ENCODE measurements at places on chromosomes 11 and 22.

DNA sequence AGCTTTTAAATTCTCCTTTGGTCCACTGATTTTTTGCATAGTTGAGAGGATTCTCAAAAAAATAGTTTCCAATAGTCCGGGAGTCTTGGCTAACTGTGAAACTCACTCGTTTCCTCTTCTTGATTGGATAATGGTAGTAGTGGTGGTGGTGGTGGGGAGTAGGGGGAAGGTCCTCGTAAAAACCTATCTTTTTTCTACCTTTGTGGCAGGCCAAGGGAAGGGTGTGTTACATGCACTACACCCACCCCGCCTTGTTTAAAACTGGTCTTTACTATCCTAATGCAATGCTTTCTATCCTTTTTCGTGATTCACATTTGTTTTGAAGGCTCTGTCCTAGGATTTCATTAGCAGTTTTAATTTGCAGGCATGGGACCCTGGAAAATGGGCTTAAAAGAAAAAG is 4.8 kb downstream of the TEAD1 start:
- DNase-seq: no peak

GRCh38 chr11:63629426-63629825 is 15.2 kb upstream of the PLAAT3 start:
- no peak for DNase-seq

DNA sequence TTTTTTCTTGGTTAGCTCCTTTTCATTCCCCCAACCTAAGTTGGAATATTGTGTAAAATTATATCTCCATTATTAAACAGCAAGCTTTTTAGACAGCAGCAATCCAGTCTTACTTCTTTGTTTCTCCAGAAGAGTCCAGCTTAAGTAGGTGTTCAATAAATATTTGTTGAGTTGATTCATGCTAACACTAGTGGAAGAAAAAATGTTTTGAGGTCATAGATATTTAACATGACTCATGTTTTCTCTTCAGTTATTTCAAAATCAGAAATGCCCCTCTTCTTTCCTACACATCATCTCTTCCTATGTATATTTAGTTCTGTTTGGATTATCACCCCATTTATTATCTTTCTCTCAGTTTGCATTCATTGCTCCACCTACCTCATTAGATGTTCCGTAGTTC is 20.3 kb downstream of the CCDC83 start:
- no peak for DNase-seq

GRCh38 chr11:118918686-118919280 is 6.9 kb downstream of the BCL9L start:
- no peak for DNase-seq

DNA sequence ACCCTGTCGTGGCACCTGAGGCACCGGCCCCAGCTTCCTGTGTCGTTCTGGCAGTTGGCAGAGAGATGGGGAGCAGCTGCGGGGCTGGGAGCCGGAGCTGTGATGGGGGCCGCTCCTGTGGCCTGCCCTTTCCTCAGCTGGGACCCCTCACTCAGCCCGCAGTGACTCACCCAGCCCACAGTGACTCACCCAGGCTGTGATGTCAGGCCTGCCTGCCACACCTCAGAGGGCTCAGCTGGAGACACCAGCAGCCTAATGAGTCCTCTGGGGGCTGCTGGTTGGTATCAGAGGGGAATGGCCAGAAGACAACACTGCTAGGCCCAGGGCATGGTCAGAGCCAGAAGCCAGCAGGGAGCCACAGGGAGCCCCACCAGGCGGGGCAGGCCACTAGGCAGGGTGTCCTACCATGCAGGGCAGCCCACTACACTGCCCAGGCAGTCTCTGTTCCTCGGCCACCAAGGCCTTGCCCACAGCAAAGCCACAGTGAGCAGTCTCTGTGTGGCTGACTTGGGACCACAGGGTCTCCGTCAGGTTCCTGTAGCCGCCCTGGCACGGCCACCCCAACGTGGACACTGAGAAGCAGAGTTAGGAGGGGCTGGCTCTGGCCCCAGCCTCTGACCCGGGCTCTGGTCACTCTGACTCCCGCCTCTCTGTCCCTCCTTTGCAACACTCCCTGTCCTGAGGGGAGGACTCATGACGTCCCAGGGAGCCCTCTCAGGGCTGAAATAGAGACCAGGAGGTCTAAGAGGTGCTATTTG is 4.2 kb upstream of the FXYD2 start:
- peak; percentile 6 for DNase-seq

- DNase-seq: no peak
These were observed 11.7 kb downstream of the SYNGR1 start for GRCh38 chr22:39361496-39361895.

DNA sequence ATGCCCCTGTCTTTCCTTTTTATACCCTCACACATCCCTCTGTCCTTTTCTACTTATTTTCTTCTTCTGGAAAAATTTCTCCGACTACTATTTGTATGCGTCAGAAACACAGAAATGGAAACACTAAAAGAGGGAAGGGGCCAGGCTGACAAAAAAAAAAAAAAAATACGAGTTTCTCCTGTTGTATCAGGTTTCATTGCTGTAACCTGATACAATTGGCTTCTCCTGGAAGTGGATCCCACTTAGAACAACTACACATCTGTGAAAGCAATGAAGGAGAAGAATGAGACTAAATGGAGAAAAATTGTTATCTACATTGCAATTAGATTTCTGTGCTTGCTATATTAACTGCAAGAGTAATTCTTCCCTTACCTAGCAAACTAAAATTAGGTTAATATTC is 393.9 kb downstream of the GUCY1A2 start:
- DNase-seq: no peak

DNA sequence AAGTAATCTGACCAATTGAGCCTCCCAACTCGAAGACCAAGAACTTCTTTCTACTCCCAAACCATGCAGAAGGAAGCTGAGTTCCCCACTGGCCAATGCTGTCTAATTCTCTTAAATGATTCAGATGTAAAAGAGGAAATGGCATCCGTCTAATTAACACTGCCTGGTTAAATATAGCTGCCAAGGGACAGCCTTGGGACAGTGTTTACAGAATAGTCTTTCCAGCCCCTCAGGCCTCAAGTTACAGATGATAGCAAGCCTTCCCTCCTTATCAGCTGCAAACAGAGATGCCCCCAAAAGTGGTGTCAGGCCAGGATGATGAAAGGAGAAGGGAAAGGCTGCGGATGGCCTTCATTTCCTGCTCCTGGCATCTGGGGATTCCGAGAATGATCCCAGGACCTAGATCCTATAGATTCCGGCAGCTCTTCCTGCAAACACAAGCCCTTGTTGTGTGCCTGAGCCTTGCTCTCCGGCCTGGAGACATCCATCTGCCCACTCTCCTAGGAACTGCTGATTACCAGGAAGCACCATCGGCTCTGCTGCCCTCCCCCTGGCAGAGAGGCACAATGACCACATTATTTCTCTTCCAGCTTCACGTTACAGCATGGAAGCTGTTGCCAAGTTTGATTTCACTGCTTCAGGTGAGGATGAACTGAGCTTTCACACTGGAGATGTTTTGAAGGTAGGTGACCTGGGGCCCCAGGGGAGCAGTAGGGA is 13.5 kb upstream of the TMA7B start:
- DNase-seq: no peak

DNA sequence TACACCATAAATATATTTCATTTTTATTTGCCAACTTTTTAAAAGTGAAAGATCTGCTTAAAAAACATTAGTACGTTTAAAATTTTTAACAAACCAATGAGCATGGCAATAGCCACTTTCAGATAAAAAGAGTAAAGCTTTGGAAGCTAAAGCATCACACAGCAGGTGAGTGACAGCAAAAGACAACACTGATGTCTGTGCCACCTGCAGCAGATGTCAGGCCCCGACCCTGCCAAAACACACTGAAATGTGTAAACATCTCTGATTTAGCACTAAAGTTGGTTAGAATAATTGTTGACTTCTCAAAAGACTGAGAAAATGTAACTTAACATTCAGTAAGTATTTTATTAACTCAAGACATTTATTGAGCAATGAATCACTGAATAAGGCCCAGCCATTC is 232.9 kb downstream of the DLG2 start:
- no peak for DNase-seq

GRCh38 chr11:117906126-117906525 is 23.1 kb downstream of the TMPRSS13 start:
- no peak for DNase-seq

GRCh38 chr11:2375341-2375853 is 1.7 kb upstream of the CD81 start:
- no peak for DNase-seq

DNA sequence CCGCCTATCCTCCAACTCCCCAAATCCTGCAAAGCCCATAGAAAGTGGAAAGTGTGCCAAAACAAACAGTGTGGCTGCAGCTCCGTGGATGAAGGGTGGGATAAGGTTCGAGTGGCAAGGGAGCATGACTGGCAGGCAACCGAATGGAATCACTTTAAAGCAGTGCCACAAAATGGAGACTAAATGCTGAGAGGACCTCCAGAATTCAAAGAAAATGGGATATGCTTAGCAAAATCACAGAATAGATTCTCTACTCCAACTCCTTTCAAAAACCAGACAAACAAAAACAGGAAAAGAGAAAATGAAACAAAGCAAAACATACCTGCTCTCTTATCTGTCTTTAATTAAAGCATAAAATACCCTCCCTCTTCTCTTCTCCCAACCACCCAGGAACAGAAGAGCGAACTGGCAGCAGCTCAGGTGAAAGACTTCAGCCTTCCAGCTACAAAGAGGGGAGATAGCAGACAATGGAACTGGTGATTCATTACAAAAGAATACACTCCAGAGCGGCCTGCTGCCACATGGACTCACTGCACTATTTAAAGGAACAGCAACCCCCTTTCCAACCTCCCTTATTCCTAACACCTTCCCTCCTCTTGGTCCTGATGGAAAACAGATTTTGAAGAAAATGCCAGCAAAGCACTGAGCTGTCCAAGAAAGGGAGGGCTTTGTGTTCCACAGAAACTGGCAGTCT is 118.5 kb downstream of the APOL5 start:
- DNase-seq: peak; percentile 87

- DNase-seq: no peak
These were observed 253.5 kb downstream of the MIAT start for GRCh38 chr22:26910845-26911244.

GRCh38 chr11:15826826-15827225 is 529.5 kb downstream of the SOX6 start:
- DNase-seq: peak; percentile 52

- no peak for DNase-seq
These were observed 4.5 kb downstream of the RAC2 start for GRCh38 chr22:37239336-37240239.

GRCh38 chr11:114160894-114161293 is 101.4 kb downstream of the ZBTB16 start:
- DNase-seq: no peak

DNA sequence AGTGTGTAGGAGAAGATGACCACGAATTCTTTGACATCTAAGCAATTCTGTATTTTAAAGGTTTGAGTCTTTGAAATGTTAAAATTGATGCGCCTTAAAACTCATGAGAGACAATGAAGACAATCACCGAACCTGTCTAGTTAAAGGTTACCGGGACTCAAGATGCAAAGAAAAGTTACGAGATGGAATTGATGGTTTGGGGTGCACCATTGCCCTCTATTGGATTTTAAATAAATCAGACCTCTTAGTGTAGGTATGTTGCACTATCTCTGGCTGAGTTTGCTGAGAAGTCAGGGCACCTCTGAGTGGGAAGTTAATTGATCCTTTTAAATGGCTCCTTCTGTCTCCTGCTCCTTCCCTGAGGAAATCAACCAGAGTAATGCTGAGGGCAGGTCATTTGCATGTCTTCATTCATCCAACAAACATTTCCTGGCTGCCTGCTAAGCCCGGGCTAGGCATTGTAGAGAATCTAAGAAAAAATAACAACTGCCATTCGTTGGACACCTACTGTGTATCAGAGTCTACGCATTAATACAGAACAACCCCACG is 19.4 kb upstream of the TMA7B start:
- no peak for DNase-seq

DNA sequence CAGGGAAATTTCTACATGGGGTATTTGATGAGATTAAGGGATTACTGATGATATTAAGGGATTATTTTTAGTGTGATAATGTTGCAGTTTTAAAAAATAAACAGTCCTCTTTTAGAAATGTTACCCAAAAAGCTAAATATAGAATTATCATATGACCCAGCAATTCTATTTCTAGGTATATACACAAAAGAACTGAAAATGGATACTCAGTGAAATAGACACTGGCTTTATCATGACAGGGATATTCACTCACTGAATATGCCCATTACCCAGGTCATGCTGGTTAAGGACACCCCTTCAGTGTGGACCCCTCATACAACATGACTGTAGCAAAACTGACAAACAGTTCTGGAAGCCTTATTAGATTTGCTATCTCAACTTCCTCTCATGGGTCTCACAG is 27.8 kb downstream of the USP28 start:
- DNase-seq: no peak

DNA sequence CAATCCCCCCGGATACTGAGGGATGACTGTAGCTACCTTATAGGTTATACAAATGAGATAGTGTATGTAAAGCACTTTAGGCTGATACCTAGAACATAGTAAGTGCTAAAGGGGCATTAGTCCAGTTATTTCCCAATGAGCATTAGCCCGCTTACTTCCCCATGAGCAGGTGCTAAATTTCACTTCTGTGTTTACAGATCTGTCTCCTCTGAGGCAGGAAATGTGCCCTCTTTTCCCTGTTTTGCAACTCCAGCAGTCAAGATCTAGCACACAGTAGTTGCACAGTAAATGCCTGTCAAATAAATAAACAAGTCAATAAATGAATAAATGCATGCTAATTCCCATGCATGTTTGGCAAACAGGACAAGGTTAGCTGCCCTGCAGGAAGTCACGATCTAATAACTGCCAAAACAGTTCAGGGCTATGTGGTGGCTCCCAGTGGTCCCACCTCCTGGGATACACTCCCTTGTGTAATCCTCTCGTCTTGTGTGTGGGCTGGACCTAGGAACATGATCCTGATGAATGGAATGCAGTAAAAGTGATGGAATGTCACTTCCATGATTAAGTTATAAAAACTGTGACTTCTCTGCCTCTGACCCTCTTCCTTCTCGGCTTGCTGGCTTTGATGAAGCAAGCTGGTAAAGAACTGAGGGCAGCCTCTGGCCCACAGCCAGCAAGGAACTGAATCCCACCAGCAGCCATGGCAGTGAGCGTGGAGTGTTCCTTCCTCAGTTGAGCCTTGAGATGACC is 459.0 kb downstream of the SOX6 start:
- DNase-seq: peak; percentile 92

DNA sequence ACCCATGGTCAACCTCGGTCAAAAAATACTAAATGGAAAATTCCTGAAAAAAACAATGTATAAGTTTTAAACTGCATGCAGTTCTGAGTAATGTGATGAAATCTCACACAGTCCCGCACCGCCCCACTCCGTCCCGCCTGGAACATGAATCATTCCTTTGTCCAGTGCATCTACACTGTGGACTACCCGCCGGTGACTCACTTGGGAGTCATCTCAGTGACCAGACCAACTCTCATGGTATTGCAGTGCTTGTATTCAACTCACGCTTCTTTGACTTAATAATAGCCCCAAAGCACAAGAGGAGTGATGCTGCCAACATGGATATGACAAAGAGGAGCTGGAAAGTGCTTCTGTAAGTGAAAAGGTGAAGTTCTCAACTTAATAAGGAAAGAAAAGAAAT is 48.8 kb downstream of the ARHGAP32 start:
- DNase-seq: peak; percentile 93

DNA sequence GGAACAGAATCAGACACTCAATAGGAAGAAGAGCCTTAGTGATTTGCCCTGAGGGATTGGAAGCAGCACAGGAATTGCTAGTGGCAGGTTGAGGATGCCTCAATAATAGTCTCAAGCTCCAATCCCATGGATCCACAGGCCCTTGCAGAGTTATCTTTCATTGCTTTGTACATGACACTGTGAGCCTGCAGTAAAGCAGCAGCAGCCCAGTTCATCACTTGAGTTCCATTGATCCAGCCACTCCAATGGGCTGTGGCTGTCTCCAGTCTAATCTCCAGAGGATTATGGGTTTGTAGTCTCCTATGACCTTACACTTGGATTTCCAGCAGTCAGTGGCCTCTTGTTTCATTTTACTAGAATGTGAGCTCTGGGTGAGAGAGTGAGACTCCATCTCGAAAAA is 45.4 kb downstream of the AAMDC start:
- no peak for DNase-seq
